ENCODE measurements at places on chromosomes 13 and 19.
A peak's percentile ranks its signal among the peaks of the same experiment; 100 is the strongest.

- DNase-seq: no peak
Measured at GRCh38 chr13:58025821-58026220, 394.3 kb downstream of the PCDH17 start.

GRCh38 chr13:28313579-28313978 lies 175.2 kb downstream of the PAN3 start:
- no peak for DNase-seq

DNA sequence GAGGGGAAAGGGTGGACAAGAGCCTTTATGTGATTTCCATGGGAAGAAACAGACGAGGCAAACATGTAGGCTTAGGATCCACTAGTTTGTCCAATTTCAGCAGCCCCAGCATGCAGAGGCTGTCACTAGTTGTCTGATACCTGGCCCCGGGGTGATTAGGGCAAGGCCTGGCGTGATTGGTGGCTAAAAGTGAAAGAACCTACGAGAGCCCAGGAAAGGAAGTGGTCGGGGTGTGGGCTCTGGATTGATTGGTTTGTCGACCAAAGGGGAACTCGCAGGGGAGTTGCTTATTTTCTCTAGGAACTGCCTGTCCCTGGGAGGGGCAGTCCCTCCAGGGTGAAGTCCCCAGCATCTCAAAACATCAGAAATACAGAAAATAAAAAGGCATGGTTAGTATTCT lies 64.2 kb upstream of the UQCRFS1 start:
- no peak for DNase-seq

DNA sequence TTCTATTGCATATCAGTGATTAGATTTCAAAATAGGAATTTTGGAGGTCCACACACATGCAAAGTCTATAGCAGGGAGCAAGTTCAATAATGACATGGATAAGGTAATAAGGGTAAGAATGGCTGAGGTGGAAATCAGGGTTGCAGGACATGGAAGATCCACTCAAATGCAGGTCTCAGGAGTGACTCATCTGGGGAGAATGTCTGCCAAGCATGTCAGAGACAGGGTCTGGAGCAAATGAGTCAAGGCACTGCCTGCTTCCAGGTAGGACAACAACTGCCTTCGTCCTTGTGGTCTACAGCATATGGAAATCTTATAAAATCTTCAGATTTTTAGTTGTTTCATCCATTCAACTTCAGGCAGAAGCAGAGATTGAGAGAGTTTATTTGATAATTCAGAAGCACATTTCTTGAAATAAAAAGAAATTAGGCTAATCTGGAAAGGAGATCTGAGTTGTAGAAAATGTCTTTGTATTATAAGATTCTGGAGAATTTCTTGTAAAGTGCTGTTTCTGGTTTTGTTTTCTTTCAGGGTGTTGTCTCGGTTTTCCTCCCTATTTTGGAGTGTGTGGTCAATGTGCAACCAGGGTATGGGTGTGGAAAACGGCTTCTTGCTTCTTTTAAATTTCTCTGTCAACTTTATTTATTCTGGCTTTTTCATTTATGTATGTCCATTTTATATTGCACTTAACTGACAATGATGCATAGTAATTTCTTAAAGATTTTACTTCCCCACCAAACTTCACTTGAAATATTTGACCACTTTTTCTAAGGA lies 748.8 kb downstream of the LIG4 start:
- DNase-seq: no peak

DNA sequence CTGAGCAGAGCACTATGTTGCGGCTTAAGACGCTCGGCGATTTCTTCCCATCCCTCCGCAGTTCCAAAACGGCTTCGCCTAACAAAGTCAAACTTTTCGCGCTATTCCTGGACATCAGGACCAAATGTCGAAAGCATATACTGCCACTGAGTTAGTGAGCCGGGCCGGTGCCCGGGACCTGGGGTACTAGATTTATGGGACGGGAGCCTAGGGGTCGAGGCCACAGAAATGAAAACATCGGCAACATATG lies 699 bp downstream of the RCBTB2 start:
- no peak for DNase-seq

GRCh38 chr13:73075954-73076353 lies 17.1 kb downstream of the KLF5 start:
- DNase-seq: no peak

DNA sequence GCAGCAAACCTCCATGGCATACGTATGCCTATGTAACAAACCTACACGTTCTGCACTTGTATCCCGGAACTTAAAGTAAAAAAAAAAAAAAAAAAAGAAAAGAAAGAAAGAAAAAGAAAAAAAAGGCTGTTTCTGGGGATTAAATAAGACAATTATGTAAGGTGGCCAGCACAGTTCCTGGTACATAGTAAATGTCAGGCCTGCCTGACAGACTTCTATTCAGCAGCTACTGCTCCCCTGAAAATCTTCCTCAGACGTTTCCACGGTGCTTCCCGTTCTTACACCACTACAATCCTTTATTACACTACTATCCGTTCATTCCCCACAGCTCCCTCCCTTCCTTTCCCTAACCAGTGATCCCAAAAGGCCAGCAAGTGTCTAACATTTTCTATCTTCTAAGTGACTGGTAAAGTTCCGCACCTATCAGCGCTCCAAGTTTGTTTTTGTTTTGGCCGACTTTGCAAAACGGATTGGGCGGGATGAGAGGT lies 636 bp upstream of the RB1 start:
- no peak for DNase-seq

DNA sequence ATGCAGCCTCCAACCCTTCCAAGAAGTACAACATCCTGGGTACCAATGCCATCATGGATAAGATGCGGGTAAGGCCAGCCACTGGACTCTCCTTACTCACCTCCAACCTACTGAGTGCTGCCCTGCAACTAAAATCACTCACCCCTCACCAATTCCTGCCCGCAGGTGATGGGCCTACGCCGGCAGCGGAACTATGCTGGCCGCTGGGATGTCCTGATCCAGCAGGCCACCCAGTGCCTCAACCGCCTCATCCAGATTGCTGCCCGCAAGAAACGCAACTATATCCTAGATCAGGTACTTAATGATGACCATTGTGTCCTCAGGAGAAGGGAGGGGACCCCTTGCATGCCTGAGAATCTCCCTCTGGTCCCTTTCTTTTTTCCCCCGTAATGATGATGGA lies 15.6 kb upstream of the CCDC97 start:
- DNase-seq: no peak

DNA sequence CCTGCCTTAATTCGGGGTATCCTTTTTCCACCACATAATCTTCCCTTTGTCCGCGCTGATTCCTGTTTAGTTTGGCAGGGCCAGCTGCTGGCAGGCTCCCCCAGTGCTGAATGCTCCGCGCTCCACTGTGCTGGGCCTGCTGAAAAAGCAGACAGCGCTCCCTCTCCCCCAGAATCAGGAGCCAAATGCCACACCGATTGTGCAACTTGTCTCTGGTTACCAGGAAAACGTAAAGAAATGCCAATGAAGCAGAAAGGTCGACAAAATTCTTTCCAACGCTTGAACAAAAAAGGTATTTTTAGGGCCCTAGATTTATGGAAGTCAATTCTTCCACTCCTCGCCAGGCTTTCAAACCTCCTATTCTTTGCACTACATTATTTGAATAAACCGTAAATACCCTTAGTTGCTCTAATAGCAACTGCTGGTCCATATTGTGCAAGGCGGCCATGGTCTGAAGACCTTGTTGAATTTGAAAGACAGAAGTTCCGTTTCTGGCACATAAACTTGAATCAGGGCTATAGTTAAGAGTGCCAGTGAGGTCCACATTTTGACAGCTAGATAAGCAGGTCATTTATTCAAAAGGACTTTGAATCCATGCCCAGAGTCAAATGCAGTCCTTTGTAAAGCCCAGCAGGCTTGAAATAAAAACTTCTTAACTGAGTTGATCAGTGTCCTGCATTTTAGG lies 206.7 kb upstream of the RFC3 start:
- no peak for DNase-seq

- no peak for DNase-seq
Measured at GRCh38 chr13:44309794-44310757, 63.5 kb upstream of the SERP2 start.

DNA sequence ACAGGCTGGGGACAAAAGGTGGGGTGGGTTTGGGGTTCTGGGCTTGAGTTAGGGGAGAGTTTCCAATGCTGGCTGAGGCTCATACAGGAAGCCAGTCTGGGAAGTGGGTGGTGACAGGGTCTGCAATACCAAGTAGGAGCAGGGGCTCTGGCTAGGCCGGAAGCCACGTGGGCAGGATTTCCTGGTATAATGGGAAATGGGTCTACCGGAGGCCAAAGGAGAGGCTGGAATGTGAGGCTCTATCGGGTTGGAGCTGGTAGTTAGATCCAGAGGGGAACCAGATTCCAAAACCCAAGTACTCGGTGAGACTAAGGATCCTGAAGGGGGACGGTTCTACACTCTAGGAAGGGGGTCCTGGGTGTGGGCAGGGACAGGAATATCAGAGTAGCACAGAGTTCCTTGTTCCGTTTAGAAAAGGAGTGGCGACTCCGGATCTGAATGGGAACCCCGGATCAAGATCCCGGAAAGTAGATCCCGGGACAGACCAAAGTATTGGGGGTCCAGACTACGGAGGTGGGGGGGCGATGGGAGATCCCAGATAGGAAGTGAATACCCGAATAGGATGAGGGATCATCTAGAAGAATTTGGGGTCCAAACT lies 802 bp downstream of the CDC37 start:
- no peak for DNase-seq

DNA sequence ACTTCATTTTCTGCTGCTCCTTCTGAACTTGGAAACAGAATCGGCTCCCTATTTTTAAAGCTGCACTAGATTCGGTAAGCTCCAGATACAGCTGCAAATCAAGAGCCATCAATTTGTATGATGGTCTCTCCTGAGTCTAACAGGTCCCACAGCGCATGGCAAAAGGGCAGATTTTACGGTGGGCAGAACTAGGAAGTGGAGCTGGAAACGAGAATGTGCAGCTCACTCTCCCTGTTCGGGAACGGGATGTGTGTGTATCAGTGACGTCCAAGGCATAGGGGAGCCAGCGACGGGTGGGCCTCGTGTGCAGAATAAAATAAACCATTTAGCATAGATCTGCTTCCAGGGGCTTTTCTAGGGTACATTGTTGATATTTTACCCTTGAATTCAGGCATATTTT lies 74.2 kb downstream of the COL4A1 start:
- DNase-seq: no peak

GRCh38 chr19:16207490-16208025 lies 9.8 kb downstream of the AP1M1 start:
- no peak for DNase-seq

DNA sequence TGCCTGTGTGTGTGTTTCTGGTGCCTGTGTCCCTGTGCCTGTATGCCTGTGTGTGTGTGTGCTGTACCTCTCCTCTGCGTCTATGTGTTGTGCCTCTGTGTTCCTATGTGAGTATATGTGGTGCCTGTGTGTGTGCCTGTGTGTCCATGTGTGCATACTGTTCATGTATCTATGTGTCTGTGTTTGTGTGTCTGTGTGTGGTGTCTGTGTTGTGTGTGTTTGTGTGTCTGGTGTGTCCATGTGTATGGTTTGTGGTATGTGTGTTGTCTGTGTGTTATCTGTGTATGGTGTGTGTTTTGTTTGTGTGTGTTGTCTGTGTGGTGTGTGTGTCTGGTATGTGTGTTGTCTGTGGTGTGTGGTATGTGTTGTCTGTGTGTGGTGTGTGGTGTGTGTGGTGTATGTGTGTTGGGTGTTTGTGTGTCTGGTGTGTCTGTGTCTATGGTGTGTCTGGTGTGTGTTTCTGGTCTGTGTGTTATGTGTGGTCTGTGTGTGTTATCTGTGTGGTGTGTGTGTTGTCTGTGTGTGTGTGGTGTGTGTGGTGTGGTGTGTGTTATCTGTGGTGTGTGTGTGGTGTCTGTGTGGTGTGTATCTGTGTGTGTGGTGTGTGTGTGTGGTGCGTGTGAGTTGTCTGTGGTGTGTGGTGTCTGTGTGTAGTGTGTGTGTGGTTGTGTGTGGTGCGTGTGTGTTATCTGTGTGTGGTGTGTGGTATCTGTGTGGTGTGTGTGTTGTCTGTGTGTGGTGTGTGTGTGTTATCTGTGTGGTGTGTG lies 20.4 kb downstream of the HDGFL2 start:
- no peak for DNase-seq

- no peak for DNase-seq
Measured at GRCh38 chr13:112587212-112587763, 665 bp downstream of the TUBGCP3 start.

- DNase-seq: no peak
Measured at GRCh38 chr13:39663958-39664357, 8.5 kb downstream of the COG6 start.

GRCh38 chr19:48544856-48545750 lies 6.9 kb upstream of the SULT2B1 start:
- no peak for DNase-seq

DNA sequence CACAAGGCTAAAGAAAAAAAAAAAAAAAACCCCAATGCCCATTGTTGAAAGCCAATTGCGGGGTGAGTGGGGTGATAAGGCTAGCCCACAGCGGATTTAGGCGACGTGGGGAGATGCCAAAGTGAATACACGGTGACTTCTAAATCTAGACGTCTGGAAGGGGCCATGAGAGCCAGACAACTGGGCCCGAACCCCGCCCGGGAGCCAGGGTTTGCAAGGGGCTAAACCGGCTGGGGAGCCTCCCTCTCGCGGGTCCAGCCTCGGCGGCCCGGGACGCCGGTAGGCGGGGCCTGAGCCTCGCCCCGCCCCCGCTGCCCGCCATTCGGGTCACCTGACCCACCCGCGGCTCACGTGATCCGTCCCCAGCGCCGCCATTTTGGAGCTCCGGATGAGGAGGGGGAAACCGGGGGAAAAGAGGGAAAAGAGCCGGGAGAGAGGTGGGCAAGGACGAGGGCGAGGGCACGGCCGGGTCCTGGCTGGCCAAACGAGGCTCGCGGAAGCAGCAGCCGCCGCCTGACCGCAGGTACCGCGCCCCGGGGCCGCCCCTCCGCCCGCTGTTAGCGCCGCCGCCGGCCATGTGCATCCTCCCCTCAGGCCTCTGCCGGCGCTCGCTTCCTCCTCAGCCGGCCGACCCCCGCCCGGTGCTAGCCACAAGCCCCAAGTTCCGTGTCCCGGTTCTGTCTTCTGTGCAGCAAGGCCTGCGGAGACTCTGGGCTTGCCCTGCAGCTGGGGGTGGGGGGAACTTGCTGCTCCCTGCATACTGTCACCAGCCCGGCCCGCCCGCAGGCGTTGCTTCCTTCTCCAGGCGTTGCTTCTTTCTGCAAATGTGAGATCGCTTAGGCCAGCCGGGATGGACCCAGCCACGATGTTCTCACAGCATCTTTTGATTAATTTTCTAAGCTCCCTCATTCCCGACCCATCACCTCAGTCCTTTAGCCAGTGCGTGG lies at the start of gene ZNF507:
ZNF507 (plus strand) TSS at position 350 of the 947 bp plus-strand sequence. CDS start 7,221 bp downstream, outside the sequence.
- peak; percentile 38 for DNase-seq

GRCh38 chr19:3459089-3459881 lies 21.0 kb downstream of the SMIM24 start:
- no peak for DNase-seq
